Gastroesophageal sphincter (tissue), 4 donors: ENCODE measurements at places on chromosomes 5 and 9. TPM values are rescaled to one million over a fixed set of nuclear protein-coding genes. Genes with fewer than 3 reads are reported as not detected.
A peak's percentile ranks its signal among the peaks of the same experiment; 100 is the strongest.

DNA sequence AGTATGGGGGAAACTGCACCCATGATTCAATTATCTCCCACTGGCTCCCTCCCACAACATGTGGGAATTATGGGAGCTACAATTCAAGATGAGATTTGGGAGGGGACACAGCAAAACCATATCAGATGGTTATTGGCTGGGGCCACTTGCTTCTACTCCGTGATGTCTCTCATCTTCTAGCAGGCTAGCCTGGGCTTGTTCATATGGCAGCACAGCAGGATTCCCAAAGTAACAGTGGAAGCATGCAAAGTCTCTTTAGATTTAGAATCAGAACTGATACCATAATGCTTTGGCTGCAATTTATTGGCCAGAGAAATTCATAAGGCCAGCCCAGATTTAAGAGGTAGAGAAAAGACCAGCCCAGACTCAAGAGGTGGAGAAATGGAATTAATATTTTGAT is 126.2 kb downstream of the PTTG1 start:
- ATAC-seq: no peak

Gene ENTPD2
- total RNA-seq: 0.58 TPM

- ATAC-seq: peak; percentile 77
These were observed 735 bp upstream of the RPL26L1 start for GRCh38 chr5:172958331-172959046.

DNA sequence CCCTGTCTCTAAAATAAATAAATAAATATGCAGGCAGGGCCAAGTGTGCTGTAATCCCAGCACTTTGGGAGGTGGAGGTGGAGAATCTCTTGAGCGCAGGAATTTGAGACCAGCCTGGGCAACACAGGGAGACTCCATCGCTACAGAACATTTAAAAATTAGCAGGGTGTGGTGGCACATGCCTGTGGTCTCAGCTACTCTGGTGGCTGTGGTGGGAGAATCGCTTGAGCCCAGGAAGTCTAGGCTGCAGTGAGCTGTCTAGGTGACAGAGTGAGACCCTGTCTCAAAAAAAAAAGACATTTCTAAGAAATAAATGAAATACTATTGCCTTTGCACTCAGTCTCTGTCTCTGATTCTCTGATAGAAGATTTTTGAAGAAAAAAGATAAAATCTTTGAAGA is 1.2 kb upstream of the PCDHGA10 start:
- ATAC-seq: no peak

DNA sequence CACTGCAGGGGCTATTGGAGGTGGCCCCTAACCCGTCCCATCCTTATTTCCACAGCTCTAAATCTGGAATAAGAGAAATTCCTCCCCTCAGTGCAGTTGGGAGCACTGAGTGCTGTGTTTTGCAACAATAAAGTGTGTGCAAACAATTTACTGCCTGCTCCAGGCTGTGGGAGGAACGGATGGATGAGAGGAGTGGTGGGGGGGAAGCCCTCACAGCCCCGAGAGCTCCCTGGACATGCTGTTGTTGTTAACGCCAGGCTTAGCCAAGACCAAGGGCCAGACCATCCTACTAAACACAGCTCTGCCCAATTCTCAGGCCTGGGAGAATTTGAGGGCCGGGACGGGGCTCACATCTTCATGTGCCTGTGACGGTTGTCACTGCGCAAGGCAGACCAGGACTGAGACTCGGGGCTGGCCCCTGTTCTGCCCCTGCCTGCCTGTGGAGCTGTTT is 200.2 kb downstream of the DAB2IP start:
- ATAC-seq: peak; percentile 25

Gene IRX2
- 0.81 TPM for total RNA-seq

Gene CDH12
- not detected for total RNA-seq
